Stimulated activated naive CD4-positive, alpha-beta T cell (primary cell): ENCODE measurements at places on chromosomes 2 and 18.
A peak's percentile ranks its signal among the peaks of the same experiment; 100 is the strongest.

DNA sequence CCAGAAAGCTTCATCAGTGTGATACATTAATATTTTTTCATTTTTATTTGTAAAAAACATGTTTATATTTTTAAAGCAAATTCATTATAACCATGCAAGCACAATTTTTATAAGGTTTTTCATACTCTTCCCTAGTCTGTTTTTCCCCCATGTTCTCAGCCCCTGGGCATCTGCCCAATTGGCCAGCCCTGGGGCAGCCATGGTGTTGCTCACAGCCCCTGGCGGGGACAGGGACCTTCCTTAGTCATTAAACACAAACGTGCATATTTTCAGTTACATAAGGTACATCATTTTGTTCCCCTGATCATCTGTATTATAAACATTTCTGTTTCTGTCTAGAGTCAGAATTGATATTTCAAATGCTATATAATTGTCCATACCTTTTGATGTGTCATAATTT lies 150.0 kb downstream of the ESCO1 start:
- DNase-seq, result no peak

DNA sequence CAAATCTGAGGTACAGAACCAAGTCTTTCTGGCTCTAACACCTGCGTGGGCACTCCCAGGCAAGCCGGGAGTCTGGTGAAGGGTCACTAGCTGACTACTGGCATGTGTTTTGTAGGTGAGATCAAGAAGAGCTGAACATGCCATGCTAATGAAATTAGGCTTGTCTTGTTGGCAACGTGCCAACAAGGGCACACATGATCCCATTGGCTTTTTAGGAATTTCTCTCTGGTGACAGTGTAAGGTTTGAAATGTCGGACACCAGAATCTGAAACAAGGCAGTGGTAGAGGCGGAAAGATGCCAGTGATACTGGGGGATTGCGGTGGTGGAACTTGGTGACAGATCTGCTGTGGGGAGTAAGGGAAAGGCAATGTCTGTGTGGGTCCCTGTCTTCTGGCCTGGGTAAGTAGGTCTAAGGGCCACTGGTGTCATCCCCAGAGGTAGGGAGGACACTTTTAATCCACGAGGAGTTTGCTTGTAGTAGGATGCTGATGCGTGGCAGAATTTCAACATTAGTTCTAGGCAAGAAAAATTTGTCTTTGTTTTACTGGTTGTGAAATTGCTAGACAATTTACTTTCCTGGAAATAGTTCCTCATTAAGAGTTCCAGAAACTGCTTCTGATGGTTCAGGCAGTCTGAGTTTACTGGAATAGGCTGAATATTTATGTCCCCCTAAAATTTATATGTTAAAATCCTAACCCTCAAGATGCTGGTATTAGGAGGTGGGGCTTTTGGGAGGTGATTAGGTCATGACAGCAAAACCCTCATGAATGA lies 52.6 kb upstream of the ACMSD start:
- DNase-seq, result no peak

GRCh38 chr2:196607073-196607472 lies 32.4 kb upstream of the CCDC150 start:
- DNase-seq, result no peak

GRCh38 chr2:209547726-209548125 lies 123.9 kb downstream of the MAP2 start:
- no peak for DNase-seq

GRCh38 chr2:99811544-99811943 lies 321.7 kb upstream of the REV1 start:
- no peak for DNase-seq

GRCh38 chr18:58805467-58806187 lies 59.0 kb upstream of the ZNF532 start:
- DNase-seq, result no peak

DNA sequence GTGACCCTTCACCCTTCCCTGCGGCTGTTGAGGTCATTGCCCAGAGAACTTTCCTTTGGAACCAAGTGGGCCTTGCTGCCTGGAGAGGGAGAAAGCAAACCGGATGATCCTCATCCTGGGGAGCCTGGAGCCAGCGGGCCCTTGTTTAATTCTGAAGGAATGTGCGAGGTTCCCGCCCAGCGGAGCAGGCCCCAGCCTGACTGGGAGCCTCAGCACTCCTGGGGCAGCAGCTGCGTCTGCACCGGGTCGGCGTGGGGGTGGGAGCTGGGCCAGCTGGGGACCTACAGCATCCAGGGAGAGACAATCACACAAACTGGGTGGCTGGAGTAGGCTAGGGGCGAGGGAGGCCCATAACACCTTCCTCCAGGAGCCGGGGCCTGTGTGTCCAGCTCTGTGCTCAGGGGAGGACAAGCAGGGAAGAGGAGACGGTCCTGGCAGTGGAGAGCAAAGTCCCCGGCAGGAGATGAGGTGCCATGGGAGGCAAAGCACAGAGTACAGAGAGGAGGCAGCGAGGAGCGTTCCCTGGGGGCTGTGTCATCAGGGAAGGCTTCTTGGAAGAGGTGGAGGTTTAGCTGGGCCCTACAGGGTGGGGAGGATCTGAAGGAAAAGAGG lies 61.9 kb upstream of the HAAO start:
- DNase-seq, result no peak

DNA sequence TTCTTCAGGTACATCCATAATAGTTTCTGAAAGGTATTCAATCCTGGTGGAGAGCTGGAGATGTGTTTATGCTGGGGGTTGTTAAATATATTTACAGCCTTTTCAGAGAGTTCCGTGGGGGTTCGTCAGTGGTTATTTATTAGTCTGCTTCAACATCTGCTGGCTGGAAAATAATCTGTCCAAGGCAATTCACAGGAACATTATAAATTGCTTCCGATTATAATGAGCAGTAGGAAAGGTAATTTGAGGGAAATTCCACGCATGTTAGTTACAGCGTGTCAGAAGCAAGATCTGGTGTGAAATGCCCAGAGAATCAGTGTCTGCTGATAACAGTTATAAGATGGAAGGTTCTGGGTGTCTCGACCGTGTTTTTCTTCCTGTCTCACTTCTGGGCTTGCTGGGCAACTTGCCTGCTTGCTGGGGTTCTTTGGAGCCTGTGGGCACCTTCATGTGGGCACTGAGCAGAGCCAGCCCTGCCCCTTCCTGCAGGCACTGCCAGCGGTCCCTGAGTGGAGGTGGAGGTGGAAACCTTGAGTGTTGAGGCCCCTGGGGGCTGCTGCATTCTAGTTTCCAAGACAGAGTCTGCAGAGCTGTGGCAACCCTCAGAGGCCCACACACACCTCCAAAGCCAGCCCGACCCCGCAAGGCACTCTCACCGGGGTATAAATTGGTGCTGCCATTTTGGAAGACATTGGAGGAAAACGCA lies 185.7 kb downstream of the FAM210A start:
- DNase-seq, result peak; percentile 10

DNA sequence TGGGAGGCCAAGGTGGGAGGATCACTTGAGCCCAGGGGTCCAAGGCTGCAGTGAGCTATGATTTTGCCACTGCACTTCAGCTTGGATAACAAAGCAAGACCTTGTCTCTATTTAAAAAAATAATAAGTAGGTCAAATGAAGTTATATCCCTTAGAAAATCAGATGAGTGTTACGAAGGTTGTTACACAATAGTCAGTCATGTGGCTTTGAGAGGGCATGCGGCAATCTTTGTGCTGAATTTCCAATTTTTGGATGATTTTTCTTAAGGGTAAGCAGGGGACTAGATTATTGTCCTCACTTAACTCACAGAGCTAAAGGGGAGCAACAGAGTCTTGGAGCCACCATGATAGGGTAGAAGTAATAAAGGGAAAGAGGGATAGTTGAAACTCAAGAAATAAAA lies 71.8 kb downstream of the B3GNT2 start:
- no peak for DNase-seq

DNA sequence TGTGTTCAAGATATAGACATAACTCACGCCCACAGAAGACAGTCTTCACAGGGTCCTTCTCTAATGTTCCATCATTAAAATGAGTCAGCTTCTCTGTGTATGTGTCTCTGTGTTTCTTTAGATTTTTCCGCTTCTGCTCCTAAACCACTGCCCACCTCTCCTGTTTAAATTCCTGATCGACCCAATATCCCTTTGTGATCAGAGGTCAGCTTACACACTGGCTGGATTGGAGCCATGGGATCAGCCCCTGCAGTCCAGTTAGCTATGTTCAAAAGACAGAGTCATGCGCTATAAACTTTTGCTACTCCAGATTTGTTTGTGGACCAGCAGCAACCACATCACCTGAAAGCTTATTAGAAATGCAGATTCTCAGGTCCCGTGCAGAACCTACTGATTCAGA lies 229.2 kb downstream of the C1D start:
- no peak for DNase-seq

GRCh38 chr2:106065268-106065982 lies 128.7 kb downstream of the UXS1 start:
- DNase-seq, result peak; percentile 5

- DNase-seq, result no peak
Observed at GRCh38 chr18:25225151-25225550, 126.8 kb downstream of the ZNF521 start.

GRCh38 chr18:58264840-58265239 lies 220.8 kb downstream of the NEDD4L start:
- no peak for DNase-seq

DNA sequence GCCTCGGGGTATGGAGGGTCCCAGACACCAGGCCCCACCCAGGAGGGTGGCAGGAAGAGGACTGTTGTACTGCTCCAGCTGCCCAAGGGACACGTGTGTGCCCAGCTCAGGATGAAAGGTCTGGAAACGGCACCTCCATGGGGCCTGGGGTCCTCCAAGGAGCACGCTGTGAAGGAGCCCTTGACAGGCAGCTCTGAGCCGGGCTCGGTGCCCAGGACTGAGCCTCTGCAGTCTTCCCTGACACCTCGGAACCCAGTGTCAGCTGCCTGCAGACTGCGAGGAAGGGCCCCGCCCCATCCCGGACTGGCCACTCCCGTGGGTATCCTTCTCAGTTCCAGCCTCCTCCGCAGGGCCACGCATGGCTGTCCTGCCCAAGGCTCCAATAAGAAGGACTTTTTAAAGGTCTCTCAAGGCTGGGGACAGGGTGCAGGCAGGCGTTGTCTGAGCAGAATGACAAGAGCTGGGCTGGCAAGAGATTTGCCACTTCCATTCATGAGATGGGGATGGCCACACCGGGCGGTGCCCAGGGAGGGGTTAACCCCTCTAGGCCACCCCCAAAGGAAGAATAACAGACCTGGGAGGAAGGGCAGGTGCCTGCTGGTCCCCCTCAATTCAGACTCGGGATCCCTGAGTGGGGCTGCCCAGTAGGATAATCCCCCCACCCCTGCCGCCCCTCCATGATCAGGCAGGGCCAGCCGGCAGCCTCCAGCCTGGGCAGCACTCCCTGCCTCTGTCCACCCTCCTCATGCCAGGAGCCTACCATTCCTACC lies 8.9 kb downstream of the ECEL1 start:
- no peak for DNase-seq

DNA sequence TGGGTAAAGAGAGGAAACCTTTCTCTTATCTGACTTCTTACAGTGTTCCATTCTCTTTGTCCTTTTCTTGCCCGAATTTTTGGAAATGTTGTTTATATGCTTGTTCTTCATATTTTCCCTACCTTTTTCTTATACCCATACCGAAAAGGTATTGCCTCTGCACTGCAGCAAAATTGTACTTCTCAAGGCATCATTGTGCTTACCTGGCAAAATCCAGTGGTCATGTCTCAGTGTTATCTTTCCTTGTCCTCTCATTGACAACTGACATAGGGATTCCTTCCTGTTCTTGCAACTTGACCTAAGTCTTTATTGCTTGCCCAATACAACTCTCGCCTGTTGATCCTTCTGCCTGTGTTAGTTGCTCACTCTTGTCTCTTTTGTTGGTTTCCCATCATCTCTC lies 842.2 kb downstream of the CNTNAP5 start:
- no peak for DNase-seq

GRCh38 chr2:180555391-180555965 lies 424.9 kb upstream of the UBE2E3 start:
- DNase-seq, result no peak
